Stimulated activated CD4-positive, alpha-beta T cell treated with anti-CD3 and anti-CD28 coated beads, Interleukin-1b, Interleukin-23, amount 100 ng/mL, for 4 hours (primary cell): ENCODE measurements at places on chromosomes 5 and 9.

DNA sequence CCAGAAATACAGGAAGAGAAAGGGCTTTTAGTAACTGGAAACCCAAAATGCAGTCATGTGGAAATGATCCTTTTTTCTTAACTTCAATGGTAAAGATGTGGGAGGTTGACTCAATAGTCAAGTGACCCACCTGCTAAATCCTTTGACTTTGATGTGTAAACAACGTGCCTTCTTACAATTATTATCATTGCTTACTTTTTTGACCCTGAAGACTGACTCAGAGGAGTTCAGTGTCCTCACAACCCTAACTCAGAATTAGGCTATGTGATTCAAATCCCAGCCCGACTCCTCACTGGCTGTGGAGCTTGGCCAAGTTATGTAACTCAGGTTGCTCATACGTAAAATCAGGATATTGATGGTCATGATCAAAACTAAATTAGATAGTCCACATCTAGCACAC, 27.9 kb downstream of the ANXA1 start:
- no peak for DNase-seq

GRCh38 chr5:175427762-175428161, 16.2 kb downstream of the DRD1 start:
- DNase-seq = no peak

GRCh38 chr5:53482717-53483638, 2.5 kb downstream of the FST start:
- DNase-seq = no peak

GRCh38 chr5:73256012-73256411, 83.0 kb downstream of the TMEM174 start:
- no peak for DNase-seq

GRCh38 chr5:109645707-109646192, 44.0 kb upstream of the MAN2A1 start:
- no peak for DNase-seq

- no peak for DNase-seq
These were observed 11.3 kb downstream of the MYOZ3 start for GRCh38 chr5:150672237-150672883.

DNA sequence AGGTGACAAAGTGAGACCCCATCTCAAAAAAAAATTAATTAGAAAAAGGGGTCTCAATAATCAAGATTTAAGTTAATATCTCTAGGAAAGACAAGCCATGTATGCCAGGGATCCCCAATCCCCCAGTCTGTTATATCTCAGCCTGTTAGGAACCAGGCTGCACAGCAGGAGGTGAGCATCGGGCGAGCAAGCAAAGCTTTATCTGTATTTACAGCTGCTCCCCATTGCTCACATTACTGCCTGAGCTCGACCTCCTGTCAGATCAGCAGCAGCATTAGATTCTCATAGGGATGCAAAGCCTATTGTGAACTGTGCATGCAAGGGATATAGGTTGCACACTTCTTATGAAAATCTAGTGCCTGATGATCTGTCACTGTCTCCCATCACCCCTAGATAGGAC, 116.8 kb downstream of the TARS1 start:
- DNase-seq = no peak

DNA sequence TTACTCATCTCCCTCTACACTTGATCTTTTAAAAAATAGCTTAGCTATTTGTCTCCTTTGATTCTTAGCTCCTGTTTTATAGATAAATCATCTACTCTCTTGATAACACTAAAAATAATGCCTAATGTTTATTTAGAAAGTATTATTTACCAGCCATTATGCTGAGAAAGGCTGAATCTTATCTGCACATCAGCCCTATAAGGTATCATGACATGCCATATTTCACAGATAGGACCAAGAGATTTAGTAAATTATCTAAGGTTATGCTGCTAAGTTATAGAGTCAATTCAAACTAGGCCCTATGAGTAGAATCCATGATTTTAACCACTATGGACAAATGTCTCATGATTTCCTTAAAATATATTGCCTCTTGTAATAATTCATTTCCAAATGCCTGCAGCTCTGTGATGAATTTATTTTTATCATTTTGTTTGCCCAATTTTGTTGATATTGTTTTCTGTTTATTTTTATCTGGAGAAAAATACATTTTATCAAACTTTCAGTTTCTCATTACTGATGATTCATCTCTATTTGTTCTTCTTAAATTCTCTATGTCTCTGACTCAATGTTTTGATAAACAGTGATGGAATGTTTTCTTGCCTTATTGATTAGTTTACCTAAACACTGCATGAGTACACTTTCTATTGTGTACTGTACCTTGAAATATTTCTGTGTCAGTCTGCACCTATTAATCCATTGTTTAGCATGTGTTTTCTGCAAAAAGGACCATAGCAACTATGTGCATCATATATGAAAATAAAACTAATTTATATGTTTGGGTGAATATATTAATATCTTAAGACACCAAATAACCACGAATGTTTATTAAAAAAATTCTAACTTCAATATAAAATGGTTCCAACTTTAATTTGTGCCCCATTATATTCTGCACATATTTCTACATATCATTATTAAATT, 300.8 kb downstream of the CDH9 start:
- no peak for DNase-seq

DNA sequence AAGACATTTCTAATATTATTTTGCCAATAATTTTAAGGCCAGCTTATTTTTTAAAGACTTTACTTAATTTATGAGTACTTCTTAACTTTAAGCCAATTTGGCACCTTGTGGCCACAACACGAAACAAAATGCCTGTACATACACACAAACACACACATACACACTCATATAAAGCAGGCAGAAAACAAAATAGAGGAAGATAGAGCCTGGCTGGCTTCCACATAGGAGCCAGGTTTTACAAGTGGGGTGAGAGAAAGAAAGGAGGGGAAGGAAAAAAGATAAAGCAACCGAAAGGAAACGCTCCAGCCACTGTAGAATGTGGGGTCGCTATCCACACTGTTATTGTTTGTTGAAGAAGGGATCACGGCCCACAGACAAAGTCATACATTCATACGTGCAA, 10.4 kb downstream of the GMCL2 start:
- no peak for DNase-seq

GRCh38 chr9:82132024-82132423, 143.5 kb downstream of the SPATA31D1 start:
- DNase-seq = no peak

- no peak for DNase-seq
These were observed 5.6 kb downstream of the NR4A3 start for GRCh38 chr9:99827244-99827643.

GRCh38 chr5:132430746-132431145, 59.8 kb downstream of the IRF1 start:
- DNase-seq = no peak

DNA sequence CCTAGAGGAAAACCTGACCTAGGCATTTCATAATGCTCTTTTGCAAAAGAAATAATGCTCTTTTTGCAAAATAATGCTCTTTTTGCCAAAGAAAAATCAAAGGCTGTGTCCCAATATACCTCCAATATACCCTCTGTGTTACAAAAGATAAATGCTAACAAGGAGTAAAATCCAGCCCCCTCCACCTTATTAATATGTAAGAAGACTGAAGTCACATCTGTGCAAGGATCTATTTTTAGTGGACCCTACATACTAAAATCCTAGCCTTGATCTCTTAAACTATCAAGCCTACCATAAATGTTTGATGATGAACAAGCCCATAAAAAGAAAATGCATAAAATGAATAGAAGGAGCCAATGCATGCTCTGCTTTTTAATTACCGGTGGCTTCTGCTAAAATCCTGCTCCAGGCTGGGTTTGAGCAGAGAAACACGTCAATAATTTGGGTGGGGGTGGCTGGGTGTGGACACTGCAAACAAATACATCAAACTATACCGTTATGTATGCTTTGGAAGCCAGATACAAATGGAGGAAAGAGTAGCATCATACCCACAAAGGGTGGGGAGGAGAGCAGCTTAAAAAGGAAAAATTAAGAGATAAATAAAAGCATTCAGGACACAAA, 131.6 kb downstream of the SEMA6A start:
- no peak for DNase-seq

- no peak for DNase-seq
These were observed 591.4 kb downstream of the CCDC171 start for GRCh38 chr9:16143947-16144890.

DNA sequence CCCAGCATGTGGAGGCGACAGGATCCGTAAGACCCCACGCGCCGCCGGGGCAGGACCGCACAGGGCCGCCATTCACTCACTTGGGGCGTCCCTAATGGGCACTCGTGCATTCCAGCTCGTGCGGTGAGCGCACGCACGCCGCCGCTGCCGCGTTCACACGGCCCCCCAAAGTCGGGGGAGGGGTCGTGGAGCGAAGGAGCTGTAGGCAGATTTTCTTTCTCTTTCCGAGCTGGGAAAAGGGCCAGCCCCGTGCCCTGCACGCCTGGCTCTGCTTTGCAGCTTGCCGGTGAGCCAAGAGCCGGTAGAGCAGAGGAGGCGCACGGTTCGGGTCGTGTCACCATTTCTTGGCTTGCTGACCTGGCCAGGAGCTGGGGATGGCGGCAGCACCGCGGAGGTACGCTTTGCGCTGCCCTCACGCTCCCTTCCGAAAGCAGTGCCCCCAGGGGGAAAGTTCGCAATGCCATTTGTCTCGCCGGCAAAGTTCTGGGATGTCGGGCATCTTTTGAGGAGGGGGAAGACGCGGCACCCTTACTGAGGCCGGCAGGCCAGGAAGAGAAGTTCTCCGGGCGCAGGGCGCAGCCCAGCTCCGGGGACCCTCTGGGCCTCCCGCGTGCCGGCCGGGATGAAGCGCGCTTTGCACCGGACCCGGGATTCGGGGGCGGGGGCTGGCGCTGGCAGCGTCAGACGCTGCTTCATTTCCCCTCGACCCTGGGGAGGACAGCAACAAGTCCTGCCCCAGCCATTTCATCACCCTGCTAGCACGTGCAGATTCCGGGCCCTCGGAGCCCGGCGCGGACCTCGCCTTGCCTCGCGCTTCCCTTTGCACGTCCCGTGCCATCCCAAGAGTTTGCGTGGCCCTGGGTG, 898 bp downstream of the STC2 start:
- no peak for DNase-seq

DNA sequence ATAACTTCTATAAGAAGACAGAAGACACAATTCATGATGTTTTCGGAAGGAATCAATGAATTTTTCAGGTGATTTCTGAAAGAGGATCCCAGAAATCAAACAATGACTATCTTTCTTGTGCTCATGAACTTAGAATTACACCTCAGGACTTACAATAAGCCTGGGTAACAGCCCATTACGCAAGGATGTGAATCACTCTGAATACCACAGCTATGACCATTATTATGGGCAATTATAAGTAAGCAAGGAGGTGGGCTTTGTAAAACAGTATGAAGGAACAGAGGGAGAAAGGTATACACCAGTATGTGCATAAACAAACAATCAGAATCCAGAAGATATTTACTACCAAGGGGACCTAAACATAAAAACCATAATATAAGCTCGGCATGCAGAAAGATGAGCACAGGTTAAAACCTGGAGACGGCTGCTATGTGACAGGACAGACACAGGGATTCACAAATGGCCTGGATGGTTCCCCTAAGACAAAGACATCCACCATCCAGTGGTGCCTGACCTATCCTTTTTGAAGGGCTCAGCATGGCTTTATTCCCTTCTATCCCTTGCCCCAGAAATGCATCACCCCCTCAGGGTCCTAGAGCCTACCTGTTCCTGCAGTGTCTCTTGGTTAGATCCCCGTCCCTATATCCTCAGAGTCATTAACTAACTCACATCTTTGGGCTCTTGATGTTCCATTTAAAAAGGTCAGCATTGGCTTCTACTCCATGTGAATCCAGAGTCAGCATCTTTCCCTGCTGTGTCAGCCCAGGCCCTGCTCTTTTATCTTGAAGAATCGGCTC, 21.8 kb upstream of the PPP2CA start:
- no peak for DNase-seq

GRCh38 chr5:76365561-76365960, 37.5 kb upstream of the IQGAP2 start:
- DNase-seq = no peak

- DNase-seq = no peak
These were observed 216.2 kb upstream of the ACTBL2 start for GRCh38 chr5:57698802-57699201.

GRCh38 chr5:135830876-135831275, 3.6 kb upstream of the SLC25A48 start:
- DNase-seq = no peak

DNA sequence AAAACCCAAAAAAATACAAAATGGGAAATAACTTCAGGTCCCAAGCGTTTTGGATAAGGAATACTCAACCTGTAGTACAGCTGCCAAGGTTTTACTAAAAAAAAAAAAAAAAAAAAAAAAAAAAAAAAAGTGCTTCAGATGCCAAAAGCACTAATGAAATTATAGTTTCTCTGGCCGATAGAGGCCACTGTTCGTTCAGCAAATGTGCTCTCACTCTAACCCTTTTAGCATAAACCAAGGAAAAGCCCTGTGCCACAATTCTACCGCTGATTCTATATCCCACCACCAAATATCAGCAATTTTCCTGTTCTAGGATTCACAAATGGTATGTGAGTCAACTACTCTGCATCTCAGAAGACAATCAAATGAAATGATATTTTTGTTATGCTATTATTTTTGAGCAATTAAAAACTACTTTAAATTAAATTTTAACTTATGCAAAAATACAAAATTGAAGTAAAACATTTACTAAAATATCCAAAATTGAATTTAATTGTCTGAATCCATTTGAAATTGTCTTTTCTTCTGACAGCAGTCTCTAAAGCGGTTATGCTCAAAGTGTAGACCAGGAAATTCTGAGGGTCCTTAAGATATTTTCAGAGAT, 79.8 kb downstream of the RICTOR start:
- peak; percentile 8 for DNase-seq

GRCh38 chr5:107655831-107656230, 14.9 kb downstream of the EFNA5 start:
- no peak for DNase-seq

- DNase-seq = no peak
These were observed 135.9 kb downstream of the GABBR2 start for GRCh38 chr9:98572796-98573195.

DNA sequence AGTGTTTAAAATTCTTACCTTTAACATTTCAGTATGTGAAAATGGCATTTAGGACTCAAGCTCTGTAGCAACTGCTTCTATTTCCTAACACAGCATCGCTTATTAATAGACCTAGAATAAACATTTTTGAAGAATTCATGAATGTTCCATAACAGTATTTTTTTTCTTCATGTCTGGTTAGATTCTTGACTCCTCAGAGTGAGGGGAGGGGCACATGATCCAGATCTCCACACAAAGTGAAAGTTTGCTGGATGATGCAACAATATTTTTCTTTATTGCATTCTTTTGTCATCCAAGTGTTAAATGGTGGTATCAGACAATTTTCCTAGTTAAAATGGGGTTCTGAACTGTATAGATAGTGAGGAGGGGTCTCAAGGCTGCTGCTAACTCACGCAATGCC, 130.8 kb upstream of the MAN2A1 start:
- no peak for DNase-seq

DNA sequence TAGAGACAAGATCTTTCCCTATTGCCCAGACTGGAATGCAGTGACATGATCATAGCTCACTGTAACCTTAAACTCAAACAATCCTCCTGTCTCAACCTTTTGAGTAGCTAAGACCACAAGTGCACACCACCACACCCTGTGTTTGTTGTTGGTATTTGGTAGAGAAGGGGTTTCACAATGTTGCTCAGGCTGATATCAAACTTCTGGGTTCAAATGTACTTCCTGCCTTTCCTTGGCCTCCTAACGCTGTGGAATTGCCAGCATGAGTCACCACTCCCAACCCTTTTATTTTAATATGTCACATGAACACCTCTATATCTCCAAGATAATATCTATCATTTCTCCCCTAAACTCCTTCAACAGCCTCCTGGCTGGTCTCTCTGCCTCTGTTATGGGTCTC, 719.0 kb downstream of the PTPRD start:
- DNase-seq = no peak
